Pancreas (tissue), 10 donors: ENCODE measurements at places on chromosomes 2 and 18. TPM values are rescaled to one million over a fixed set of nuclear protein-coding genes. Genes with fewer than 3 reads are reported as not detected.

- H3K27ac ChIP-seq, result no peak overlapping the region
- no peaks in the 10 kb centered on the region for H3K36me3 ChIP-seq
Measured at GRCh38 chr2:3704692-3705091, 1.3 kb downstream of the DCDC2C start.

DNA sequence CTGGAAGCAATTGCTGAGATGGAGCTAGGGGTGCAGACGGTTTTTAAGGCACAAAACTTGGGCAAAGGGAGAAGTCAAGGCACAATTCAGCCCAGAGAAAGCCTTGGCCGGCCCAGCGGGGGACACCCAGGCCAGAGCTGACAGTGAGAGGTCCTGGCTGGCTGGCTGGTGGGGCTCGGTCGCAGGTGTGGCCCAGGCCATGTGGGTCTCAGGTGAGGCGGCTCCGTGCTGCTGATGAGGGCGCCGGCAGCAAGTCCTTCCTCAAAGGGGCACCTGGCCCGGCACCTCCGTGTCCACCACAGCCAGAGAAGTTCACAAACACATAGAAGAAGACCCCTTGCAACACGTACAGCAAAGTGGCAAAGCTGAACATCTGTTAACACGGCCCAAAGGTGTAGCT, 54.2 kb upstream of the LDLRAD4 start:
- H3K4me1 ChIP-seq, result no peaks in the 10 kb centered on the region
- H3K27me3 ChIP-seq, result no peaks in the 10 kb centered on the region
- no peak for DNase-seq
- H3K27ac ChIP-seq, result no peak overlapping the region
- no peak overlapping the region for H3K4me3 ChIP-seq

DNA sequence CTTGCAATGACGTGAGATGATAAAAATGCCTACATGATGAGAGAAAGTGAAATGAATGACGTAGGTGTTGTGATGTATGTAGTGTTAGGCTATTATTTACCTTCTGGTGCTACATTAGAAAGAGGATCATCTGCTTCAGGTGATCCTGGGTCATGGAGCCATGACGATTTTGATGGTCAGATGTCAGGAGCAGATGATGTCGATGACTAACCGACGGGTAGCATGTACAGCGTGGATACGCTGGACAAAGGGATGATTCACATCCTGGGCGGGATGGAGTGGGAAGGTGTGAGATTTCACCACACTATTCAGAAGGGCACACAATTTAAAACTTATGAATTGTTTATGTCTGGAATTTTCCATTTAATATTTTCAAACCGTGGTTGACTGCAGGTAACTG, 43.5 kb upstream of the ACVR1C start:
- no peak overlapping the region for H3K4me3 ChIP-seq
- no peaks in the 10 kb centered on the region for H3K4me1 ChIP-seq
- no peak overlapping the region for H3K27ac ChIP-seq
- no peak for DNase-seq
- no peaks in the 10 kb centered on the region for H3K27me3 ChIP-seq

GRCh38 chr18:10475654-10476291, 21.3 kb downstream of the APCDD1 start:
- DNase-seq, result no peak
- H3K27ac ChIP-seq, result no peak overlapping the region
- H3K4me1 ChIP-seq, result no peaks in the 10 kb centered on the region
- no peaks in the 10 kb centered on the region for H3K27me3 ChIP-seq

DNA sequence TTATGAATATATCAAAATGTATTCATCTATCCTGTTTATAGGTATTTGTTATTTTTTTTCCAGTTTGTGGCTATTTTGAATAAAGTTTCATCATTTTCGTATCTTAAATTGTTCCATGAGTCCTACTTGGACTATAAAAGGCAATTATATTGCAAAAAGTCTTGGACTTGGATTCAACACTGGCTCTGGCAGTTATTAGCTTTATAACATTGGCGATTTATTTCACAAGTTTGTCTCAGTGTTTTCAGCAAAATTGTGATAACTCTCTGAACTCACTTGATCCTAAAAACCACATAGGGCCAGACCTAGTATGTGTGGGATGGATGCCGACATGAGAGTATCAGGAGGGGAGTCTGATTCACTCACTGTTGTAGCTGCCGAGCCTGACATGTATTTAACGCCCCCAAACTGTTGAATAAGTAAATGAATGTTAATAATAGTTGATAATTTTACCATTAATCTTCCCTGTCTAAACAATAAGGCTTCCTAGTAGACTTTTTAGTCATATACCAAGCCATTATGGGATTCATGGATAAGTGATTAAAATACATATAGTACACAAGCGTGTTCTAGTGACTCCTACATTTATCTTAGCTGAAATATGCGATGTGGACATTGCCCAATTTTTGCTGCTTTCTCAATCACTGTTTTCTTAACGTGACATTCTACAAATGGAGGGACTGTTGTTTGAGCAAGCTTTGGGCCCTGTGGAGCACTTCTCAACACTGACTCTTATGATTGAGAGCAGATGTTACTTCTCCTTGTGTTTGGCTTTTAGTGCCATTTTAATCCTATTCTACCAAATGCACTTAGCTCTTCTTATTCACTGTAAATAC, 907.6 kb downstream of the EPHA4 start:
- H3K27ac ChIP-seq, result no peak overlapping the region
- H3K4me1 ChIP-seq, result no peaks in the 10 kb centered on the region
- no peak for DNase-seq

DNA sequence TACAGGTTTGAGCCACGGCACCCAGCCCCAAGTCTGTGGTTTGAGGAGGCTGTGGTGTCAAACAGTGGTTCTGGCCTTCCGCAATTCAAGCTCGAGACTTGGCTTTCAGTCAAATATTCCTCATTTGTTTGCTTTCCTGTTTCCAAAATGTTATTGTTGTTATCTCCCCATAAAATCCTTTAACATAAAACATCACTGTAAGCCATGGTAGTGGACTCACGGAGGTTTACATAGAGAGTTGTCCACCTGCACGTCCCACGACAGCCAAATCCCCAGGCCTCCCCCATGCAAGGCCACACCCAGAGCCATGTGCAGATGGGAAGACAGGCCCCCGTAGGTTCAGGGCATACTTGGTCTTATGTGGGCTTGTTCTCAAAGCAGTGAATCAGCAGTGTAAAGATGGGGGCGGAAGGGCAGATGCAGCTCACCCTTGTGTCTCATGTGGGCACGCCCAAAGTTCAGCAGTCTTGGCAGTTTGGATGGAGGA, 18.9 kb upstream of the ST3GAL5 start:
- no peaks in the 10 kb centered on the region for H3K27me3 ChIP-seq
- no peaks in the 10 kb centered on the region for H3K36me3 ChIP-seq
- no peak overlapping the region for H3K4me3 ChIP-seq
- H3K27ac ChIP-seq, result no peak overlapping the region

KYNU gene
- 0.23 TPM for polyA plus RNA-seq

VWA3B gene
- not detected for polyA plus RNA-seq

PAIP2B gene
- polyA plus RNA-seq, result 9.0 TPM

DNA sequence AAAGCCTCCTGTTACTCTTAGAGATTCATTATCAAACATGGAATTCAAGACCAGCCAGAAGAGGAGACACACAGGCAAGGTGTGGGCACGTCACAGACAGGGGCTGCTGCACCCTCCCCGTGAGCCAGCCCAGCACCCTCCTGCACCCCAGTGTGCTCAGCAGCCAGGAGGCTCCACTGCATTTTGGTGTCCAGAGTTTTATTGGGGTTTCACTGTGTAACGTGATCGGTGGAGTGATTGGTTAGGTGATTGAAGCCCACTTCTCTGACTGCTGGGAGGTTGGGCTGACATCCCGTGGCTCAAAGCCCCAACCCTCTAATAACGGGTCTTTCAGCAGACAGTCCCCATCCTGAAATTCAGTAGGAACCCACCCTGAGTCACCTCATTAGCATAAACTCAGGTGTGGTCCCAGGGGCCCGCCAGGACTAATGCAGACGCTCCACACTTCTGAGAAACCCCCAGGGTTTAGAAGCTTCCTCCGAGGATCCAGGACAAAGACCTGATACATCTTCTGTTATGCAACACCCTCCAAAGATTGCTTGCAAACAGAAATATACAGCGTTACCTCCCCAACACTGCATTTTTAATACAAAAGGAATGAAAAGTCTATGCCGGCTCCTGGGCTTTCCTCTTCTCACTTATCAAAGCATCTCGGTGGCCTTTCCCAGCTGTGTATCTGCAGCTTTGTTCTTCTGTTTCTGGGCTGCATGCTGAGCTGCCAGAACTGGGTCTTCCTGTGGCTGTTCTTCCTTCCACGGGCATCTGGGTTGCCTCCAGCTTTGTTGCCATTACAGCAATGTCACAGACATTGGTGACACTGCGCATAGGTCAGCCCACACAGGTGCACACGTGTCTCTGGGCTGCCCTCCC, 43.7 kb upstream of the SNED1 start:
- H3K27me3 ChIP-seq, result no peaks in the 10 kb centered on the region
- H3K4me3 ChIP-seq, result no peak overlapping the region
- H3K27ac ChIP-seq, result no peak overlapping the region
- H3K36me3 ChIP-seq, result no peaks in the 10 kb centered on the region
- H3K4me1 ChIP-seq, result no peaks in the 10 kb centered on the region

FBXO36 gene
- 1.6 TPM for polyA plus RNA-seq

- H3K27me3 ChIP-seq, result no peaks in the 10 kb centered on the region
- H3K36me3 ChIP-seq, result peaks cover 5% of the 10 kb centered on the region
- peaks cover 13% of the 10 kb centered on the region for H3K4me1 ChIP-seq
Measured at GRCh38 chr2:190913725-190914124, 33.1 kb downstream of the GLS start.

ECEL1 gene
- 0.99 TPM for polyA plus RNA-seq

DNA sequence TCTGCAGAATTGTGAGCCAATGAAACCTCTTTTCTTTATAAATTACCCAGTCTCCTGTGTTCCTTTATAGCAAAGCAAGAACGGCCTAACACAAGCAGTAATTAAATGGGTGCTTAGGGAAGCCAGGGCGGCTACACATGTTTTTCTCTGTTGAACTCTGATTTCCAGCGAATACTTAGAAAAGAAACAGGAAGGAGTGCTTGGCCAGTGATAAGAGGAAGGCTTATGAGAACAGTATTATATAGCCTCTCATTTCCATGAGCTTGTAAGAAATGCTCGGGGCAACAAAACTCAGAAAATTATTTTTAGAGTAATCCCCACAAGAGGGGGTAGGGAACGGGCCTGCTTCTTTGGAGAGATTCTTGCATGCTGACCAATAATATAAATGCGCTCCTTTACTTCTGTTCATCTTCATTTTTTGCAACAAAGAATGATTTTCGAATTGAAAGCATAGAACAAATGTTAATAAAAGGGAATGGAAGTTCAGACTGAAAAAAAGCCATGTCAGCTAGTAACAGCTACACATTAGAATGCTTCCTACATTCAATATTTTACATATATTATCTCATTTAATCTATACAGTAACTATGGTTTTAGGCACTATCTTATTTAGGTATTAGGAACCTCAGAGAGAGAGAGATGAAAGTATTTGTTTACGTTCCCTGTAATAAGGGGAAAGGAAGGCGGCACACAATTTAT, 49.7 kb upstream of the CCDC85A start:
- H3K4me3 ChIP-seq, result no peak overlapping the region
- no peak overlapping the region for H3K27ac ChIP-seq
- no peak for DNase-seq
- no peaks in the 10 kb centered on the region for H3K36me3 ChIP-seq
- no peaks in the 10 kb centered on the region for H3K4me1 ChIP-seq

GRCh38 chr18:63199743-63200241, 119.8 kb downstream of the BCL2 start:
- no peaks in the 10 kb centered on the region for H3K27me3 ChIP-seq
- no peak for DNase-seq
- no peak overlapping the region for H3K27ac ChIP-seq
- no peaks in the 10 kb centered on the region for H3K4me1 ChIP-seq
